ENCODE measurements at places on chromosomes 3 and 15. TPM values are rescaled to one million over a fixed set of nuclear protein-coding genes. Genes with fewer than 3 reads are reported as not detected.

DNA sequence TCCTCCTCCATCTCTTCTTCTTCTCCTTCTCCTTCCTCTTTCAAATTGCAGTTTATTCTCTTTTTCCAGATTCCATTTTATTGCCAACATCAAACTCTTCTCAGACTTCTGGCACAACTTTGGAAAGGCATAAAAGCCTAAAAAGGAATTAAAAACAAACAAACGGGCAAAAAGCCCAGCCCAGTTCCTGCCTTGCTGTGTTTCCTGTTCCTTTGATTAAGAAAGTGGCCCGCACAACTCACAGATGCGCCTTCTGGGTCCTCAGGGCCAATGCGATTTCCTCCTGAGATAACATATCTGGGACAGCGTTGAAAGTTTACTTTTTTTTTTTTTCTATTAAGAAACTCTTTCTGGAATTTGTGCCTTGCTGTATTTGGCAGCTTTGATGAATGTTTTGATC lies 158.7 kb upstream of the UBE3A start:
- DNase-seq = no peak

NOX5 gene
- total RNA-seq = 4.0 TPM

- no peak for DNase-seq
Observed at GRCh38 chr15:78635346-78635745, 5.7 kb downstream of the CHRNB4 start.

GRCh38 chr15:73515527-73515926 lies 72.6 kb downstream of the REC114 start:
- no peak for DNase-seq

DNA sequence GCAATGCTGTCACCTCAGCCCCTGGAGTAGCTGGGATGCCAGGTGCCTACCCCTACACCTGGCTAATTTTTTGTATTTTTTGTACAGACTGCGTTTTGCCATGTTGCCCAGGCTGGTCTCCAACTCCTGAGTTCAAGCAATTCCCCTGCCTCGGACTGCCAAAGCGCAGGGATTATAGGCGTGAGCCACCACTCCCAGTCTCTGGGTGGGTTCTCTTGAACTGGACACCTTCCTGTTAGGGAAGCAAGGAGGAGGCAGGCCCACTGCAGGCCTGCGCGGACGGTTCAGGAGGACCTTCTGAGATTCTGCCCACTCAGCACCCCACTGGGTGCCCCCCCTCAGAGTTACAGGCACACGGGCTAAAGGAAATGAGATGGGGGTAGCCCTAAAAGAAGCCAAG lies 73.8 kb upstream of the HERC1 start:
- no peak for DNase-seq

GOLGA8G gene
- total RNA-seq = not detected
